ENCODE measurements at places on chromosomes 3 and 15. TPM values are rescaled to one million over a fixed set of nuclear protein-coding genes. Genes with fewer than 3 reads are reported as not detected.

The CLRN1 gene
- not detected for total RNA-seq

The RYR3 gene
- total RNA-seq = 0.48 TPM

GRCh38 chr3:144185276-144185675 is 213.7 kb downstream of the DIPK2A start:
- DNase-seq = no peak

DNA sequence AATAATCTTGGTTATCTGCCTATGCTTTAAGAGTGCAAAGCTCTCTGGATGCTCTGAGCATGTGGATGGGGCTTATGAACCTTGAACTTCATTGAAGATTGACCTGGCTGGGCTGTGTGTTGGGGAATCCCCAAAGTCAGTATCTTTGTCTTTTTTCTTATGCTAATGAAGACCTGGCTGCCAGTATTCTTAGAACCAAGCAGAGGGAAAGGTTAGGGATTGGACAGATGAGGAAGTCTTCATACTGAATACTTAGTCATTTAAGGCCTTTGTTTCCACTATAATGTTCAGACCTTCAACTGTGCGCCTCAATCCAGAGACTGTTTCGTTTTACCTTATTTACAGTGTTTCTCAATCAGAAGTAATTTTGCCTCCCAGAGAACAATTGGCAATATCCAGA is 42.5 kb upstream of the CMTM7 start:
- DNase-seq = no peak

DNA sequence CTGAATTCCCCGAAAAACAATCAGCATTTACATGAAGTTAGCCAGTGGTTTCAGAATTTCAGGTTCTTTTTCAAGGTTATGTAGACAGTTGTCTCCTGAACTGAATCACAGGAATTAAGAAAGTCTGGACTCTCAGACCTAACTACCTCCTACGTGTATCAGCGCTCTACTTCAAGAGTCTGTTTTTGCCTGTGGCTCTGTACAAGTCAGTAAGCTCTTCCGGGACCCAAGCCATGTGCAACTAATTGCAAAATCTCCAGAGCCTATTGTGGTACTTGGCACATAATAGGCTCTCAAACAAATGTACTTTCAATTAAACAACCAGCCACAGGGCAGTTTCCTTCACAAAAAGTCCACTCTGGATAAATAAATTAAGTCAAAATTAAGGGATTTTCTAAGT is 414.2 kb downstream of the PDCD6IP start:
- no peak for DNase-seq

GRCh38 chr3:78353231-78353630 is 1313.3 kb downstream of the ROBO2 start:
- DNase-seq = no peak

- no peak for DNase-seq
These were observed 13.3 kb downstream of the RPSA start for GRCh38 chr3:39419742-39420315.

DNA sequence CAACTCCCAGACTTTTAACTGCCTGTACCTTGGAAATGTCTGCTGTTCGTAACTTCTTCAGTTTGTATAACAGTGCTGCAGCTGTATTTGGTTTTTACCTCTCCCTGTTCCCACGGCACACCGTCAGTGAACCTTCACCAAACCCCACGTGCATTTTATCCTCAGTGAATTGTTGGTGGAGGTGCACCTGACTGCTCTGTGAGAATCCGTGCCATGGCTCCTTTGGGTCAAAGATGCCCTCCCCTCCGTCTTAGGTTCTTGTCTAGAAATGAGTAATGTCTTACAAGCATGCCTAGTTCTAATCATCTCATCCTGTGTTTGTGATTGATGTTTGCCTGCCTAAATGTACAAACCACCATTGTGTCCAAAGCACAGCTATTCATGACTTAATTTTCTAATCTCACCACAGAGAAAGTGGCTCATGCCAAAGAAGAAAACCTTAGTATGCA is 28.2 kb downstream of the TPM1 start:
- DNase-seq = no peak

- no peak for DNase-seq
These were observed 133.2 kb downstream of the PGPEP1L start for GRCh38 chr15:98874370-98874769.

- no peak for DNase-seq
These were observed 99.9 kb upstream of the GAP43 start for GRCh38 chr3:115523458-115523857.

- DNase-seq = no peak
These were observed 65.1 kb downstream of the GLCE start for GRCh38 chr15:69225355-69226022.

DNA sequence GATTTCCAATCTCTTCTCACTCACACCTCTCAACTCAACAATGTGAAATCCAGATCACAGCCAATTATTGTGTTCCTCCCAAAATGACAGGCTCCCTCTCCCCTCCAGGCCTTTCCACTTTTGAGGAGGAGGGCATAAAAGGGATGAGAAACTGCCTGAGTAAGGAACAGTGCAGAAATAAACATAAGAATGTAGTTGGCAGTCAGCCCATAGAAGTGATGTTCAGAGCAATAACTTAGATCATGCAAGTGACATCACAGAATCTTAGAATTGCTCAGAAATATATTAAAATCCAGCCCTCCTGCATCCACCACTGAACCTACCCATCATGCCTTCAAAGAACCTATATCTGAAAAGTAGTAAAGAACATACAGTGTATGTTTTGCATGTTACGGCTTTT is 299.4 kb upstream of the GADL1 start:
- DNase-seq = no peak
